ENCODE measurements at places on chromosomes 2 and 18.

- DNase-seq, result no peak
These were observed 287.6 kb downstream of the MYCN start for GRCh38 chr2:16227811-16228462.

DNA sequence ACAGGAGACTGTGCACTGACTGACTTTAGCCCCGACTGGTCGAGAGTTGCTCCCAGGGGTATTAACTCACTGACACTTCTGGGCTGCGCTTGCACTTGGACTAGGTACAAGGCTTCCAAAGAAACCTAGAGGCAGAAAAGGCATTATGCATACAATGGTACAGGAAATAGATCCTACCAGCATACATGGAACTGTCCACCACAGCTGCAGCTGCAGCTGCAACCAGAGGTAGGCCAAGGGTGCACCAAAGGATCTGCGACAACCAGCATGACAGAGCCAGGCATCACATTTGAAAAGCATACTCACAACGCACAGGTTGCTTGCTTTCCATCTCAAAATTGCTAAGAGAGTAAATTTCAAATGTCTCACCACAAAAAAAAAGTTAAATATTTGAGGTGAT, 22.6 kb upstream of the PGAP1 start:
- no peak for DNase-seq

DNA sequence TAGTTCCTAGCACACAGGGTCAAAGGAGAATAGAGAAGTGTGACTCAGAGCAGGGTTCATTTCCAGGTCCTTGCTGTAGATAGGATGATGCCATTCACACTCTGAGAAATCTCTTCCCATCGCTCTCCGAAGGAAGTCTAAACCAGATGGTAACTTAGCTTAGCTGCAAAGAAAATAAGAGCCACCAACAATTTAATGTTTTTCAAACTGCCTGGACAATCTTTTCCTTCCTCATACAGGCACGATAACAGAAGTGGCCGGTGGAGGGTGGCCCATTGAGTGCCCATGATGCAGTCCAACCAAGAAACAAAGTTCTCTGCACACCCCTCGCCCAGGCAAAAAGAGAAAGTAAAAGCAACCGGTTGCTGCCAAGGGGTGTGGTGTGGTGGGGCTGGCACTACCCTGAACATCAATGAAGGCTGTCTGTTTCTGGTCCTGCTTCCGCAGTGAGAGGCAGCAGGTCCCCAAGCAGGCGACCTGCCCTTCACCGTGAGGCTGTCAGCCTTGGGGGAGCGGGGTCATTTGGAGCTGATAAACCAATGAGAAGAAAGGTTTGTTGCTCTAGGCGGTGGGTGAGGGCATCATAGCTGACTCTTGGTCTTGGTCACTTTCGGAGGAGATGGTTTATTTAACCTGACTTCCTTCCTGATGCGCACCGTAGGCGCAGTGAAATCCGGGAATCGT, 105.6 kb upstream of the CD302 start:
- DNase-seq, result peak; percentile 24

GRCh38 chr2:84970210-84970867, 622 bp upstream of the KCMF1 start:
- DNase-seq, result peak; percentile 38
